Glomerular endothelial cell (primary cell): ENCODE measurements at places on chromosomes 1 and 21. TPM values are rescaled to one million over a fixed set of nuclear protein-coding genes. Genes with fewer than 3 reads are reported as not detected.

- DNase-seq: no peak
Observed at GRCh38 chr1:154819628-154820590, 50.2 kb downstream of the KCNN3 start.

DNA sequence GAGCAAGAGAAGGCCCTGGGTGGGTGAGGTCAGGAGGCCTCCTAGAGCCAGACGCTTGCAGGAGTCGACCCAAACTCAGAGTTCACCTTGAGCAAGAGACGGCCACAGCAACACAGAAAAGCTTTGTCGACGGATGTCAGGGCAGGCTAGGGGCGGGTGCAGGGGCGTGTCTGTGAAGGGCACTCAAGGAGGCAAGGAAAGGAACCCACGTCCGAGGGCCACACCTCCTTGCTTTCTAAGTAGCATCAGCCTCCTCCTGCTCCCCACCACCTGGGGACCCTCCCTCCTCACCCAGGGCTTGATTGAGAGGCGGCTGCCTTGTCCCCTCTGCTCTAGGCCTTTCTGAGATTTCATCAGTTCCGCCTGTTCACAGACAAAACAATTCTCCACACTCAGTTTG is 92.1 kb downstream of the OMA1 start:
- DNase-seq: no peak

- peak; percentile 47 for DNase-seq
Observed at GRCh38 chr1:67850151-67850551, 16.9 kb upstream of the GNG12 start.

- no peak for DNase-seq
Observed at GRCh38 chr1:18948913-18949685, 7.4 kb downstream of the IFFO2 start.

DNA sequence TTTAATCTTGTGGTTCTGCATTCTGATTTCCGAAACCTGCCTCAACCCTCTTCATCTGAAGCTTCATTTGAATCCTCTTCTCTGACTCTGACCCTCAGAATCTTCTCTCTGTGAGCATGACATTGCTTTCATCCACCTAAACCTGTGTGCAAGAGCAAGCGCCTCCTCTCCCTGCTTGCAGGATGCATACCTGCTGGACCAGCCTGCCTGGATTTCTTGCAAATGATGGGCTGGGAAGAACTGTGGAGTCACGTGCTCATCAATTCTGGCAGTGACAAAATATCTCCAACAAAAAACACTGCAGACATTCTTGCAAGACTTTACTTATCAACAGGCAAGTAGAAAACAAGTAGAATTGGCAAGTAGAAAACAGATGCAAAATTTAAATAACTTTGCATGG is 20.8 kb upstream of the SLC35F3 start:
- no peak for DNase-seq

GRCh38 chr1:233518344-233518743 is 95.6 kb upstream of the KCNK1 start:
- no peak for DNase-seq

DNA sequence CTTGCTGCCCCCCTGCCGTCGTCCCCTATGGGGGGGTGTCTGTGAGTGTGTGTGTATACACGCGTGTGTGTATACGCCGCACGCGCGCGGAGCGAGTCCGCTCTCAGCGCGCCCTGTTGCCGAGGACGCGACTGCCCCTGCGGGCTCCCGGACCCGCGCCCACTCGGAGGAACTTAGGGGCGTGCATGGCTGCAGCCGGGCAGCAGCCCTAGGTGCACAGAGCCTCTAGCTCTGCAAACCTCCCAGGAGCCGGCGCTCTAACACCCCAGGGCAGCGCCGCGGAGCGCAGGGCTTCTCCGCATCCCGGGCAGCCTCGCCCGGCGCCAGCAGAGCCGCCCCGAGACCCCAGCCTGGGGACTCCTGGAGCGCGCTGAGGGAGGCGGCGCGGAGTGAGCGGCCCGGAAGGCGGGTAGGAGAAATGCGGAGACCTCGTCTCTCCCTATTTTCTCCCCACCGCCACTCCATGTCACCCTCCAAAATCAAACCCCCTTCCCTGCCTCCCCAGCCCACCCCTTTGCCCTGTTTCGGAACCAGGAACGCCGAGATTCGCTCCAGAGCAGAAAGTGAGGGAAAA is 574 bp downstream of the ITPKB start:
- DNase-seq: no peak

DNA sequence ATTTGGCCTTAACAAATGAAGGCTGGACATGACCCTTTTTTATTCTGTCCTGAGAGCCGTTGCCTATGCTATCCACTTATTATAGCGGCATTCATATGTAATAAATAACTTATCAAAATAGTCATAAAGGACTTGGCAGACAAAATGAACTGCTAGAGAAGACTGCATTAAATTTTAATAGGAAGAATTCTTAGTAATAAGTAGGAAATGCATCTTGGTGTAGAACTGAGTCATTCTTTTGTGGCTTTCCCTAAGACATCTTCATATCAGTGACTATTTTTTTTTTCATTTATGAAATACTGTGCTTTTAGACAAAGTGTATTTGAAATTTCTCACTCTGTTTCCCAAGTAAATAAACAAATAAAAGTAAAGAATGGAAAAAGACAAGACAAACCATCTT is 45.6 kb downstream of the PBX1 start:
- no peak for DNase-seq

DNA sequence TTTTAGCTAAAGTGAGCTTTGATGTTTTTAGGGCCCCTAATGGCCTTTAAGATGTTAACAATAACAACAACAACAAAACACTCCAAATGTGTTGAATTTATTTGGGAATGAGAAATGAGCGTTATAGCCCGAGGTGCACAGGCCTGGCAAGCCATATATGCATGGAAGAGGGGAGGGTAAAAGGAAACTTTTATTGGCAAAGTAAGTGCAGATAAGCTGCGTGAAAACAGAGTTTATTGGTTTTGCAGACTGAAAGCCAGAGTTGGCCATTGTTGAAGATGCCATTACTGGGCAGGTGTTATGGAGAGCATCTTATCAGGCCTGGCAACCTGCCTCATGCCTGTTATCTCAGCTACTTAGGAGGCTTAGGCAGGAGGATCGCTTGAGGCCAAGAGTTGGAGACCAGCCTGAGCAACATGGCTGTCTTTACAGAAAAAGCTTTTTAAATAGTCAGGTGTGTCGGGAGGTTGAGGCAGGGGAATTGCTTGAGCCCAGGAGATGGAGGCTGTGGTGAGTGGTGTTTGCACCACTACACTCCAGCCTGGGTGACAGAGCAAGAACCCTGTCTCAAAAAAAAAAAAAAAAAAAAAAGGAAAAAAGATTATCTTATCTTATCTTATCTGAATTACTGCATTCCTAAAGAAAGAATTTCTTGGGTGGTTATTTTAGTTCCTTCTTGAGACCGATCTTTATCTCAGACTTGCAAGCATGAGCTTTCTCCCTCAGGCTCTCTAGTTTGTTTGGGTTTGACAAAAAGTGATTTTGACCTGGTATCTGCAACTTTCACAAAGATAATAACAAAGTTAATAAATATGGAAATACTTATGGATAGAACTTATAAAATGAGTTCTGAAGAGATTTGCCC is 1.7 kb downstream of the PATJ start:
- DNase-seq: no peak

DNA sequence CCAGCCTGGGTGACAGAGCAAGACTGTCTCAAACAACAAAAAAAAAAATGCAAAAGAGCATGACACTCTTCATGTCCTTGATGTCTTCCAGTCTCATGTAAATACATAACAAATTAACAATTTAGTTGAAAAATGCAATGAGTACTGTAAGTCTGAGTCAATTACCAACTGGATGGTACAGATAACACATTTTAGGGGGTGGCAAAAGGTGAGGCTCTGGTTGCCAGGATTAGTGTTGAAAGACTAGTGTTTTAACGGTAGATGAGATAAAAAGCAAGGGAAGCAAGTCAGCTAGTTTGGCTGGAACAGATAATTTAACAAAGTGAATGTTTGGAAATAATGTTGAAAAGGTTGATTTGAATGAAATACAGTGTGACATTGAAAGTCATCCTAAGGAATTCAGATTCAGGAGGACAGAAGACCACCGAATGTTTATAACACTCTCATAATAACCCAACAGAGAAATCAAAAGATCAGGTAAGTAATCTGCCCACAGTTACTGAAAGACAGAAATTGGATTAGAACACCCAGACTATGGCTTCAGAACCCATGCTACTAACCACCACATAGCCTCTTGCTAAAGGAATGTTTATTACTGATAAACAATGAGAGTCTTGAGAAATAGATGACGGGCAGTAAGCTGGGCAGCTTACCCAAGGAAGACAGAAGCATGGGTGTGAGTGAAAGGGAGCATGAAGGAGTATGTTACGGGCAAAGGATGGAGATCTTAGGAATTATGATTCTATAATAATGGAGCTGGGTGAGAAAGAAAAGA is 312.4 kb downstream of the HMCN1 start:
- DNase-seq: no peak

DNA sequence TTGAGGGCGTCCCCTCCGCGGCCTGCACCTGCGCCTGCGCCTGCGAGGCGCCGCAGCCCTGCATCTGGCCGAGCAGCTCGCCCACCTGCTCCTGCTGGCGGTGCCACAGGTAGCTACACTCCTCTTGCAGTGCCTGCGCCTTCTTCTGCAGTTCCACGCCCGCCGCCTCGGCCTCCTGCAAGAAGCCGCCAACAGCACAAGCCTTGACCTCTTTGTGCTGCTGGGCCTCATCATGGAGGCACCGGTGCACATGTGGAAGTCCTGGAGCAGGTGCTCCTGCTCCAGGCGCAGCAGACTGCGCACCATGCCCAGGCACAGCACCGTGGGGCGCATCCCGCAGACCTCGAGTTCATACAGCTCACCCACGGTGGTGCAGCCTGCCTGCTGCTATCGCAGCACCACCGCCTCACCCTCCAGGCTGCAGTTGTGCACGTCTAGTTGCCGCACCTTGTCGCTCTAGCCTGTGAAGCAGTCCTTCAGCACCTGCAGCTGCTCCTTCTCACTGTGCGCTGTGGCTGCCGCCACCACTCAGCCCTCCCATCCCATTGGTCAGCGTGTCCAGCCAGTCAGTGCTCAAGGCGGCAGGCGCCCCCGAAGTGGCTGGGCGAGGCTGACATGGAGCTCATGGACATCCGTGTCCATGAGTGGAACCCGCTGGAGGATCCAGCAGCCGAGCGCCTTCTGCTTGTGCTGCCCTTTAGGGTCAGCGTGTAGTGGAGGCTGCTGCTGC is 12.2 kb upstream of the CD2 start:
- DNase-seq: no peak

GRCh38 chr1:62386351-62387121 is 50.3 kb upstream of the USP1 start:
- no peak for DNase-seq

- no peak for DNase-seq
Observed at GRCh38 chr1:52028328-52028727, 5.3 kb downstream of the KTI12 start.

DNA sequence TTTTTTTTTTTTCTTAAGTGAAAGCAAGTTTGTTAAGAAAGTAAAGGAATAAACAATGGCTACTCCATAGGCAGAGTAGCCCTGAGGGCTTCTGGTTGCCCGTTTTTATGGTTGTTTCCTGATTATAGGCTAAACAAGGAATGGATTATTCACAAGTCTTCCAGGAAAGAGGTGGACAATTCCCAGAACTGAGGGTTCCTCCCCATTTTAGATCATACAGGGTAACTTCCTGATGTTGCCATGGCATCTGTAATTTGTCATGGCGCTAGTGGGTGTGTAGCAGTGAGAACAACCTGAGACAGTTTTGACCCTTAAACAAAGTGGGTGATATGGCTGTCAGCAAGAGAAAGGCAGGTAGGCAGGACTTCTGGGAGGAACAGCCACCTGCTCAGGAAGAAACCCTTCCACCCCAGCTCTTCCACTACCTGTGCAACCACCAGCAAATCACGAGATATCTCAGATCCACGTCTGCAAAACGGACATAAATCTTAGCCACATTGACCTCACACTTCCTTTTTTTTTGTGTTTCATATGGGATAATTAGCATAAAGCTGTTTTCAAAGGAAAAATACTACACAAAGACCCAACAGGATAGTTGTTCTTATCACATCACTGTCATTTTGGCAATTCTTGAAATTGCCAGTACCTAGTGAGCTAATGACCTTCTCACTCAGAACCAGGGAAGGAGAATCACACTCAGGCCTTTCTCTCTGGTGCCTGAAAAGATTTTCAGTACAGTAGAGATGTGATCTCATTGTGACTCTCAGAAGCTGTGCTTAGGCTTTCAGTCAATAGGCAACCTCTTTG is 34.8 kb upstream of the DUSP10 start:
- no peak for DNase-seq

The BCAR3 gene
- total RNA-seq: 46.9 and 52.2 TPM in 2 replicates

The DPH2 gene
- total RNA-seq: 19.4 and 26.7 TPM in 2 replicates

The CHRM3 gene
- total RNA-seq: 1.1 and 3.4 TPM in 2 replicates

The TNNI3K gene
- total RNA-seq: not detected in 2 replicates

The LCE2B gene
- total RNA-seq: not detected in 2 replicates

The TSPAN1 gene
- total RNA-seq: 2.3 and 8.9 TPM in 2 replicates

The KAZN gene
- 4.9 and 6.9 TPM in 2 replicates for total RNA-seq

The S100A1 gene
- not detected in 2 replicates for total RNA-seq

The KCNA3 gene
- total RNA-seq: not detected in 2 replicates
